ENCODE measurements at places on chromosomes 5 and 9.

- no peak for DNase-seq
Measured at GRCh38 chr9:131405428-131405827, 11.5 kb downstream of the PRRC2B start.

DNA sequence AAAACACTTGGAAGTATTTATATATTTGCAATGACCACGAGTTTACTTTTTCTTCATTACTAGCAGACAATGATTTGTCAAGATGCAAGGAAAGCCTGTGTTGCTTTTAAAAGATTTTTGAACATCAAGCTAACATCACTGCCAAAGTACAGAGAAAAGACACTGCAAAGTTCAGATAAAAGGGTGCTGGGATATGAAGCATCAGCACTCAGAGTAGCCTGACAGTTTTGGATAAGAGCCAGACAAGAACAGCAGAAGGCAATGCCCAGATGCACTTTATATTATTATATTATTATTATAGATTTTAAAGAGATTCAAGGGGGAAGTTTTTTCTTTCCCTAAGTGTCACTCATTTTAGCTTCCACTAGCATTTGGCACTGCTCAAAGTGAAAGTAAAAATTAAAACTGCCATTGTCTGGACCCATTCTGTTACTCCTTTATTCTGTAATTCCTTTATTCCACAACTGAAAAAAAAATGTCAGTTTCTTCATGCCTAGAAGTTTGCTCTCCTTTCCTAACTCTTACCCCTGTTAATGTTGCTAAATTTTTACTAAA lies 240.6 kb downstream of the EFNA5 start:
- no peak for DNase-seq

DNA sequence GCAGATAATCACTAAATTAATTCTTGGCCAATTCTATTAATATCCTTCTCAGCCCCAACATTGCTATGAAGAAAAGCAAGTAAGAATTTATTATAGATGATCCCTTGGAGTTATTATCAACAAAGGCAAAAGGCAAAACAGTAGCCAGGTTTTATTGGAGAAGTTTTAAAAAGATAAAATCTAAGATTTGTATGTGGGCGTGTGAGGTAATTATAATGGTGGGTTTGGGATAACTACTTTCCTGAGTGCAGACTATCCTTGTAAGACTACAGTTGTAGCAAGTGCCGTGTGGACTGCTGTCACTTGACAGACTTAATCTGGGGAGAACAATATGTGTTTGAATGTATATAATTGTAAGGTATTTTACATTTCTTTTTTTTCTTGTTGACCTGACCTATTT lies 23.2 kb downstream of the SLC31A1 start:
- no peak for DNase-seq

GRCh38 chr5:39175273-39175955 lies 43.9 kb downstream of the FYB1 start:
- DNase-seq = no peak

- no peak for DNase-seq
Measured at GRCh38 chr9:90097237-90097636, 492.4 kb downstream of the GADD45G start.

DNA sequence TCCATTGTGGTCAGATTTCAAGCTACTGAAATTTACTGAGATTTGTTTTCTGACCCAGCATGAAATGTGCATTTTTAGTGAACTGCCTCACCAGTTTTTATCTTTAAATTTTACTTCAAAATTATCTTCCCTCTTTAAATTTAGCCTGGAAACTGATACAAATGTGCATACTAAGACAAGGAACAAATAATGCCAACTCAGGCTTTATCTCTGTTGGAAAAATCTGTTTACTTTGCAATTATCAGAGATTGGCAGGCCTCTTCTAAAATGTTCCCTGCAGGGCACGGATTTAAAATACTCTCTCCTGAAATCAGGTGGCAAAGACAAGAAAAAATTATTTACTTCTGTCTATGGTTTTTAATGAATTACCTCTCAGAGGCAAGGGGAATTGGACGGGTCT lies 151.0 kb upstream of the PTCH1 start:
- DNase-seq = no peak

DNA sequence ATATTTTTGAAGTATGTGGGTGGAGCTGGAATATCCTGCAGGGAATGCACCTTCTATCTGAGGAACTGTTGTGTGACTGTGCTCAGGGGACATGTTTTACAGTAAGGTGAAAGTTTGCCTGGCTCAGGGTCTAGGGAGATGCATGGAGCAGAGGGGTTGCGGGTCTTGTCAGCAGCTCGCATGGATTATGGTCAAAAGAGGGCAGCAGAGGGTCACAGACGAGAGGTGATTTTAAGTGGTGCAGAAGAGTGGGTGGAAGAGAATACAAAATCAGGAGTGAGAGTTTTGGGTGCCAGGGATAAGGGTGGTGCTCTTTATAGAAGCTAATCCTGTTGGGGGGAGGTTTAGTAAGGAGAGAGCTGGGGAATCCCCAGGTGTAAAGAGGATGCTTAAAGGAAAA lies 53.5 kb upstream of the GRIN3A start:
- no peak for DNase-seq

- DNase-seq = no peak
Measured at GRCh38 chr9:15211815-15212495, 95.1 kb downstream of the TTC39B start.

- DNase-seq = no peak
Measured at GRCh38 chr9:130264414-130265350, 878 bp upstream of the HMCN2 start.

Data from inflammatory macrophage treated with lipopolysaccharide for 1 hour (primary cell).